ENCODE measurements at places on chromosomes 1 and 21. TPM values are rescaled to one million over a fixed set of nuclear protein-coding genes. Genes with fewer than 3 reads are reported as not detected.

PIGR gene
- total RNA-seq, result not detected

DNA sequence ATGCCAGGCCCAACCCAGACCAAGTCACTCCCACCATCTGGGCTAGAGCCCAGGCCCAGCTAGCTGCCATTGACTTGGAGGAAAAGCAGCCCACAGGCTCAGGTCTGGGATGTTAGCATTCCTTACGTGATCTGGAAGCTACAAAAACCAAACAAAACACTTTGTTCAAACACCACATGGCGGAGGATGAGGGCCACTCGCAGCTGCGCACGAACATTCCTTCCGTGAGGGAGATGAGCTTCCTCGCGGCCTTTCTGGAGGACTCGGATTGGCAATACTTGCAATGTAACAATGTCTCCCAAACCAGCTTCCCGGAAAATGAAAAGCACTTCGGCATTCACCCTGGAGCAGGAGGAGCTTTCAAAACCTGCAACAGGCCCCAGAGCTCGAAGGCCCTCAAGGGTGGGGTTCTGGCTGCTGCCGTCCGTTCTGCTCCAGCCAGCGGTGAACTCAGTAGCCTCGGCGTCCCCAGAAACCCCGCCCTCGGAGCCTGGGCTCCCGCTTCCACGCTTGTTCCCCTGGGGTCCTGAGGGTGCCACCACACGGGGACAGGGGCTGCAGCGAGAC lies 40.5 kb downstream of the COL6A1 start:
- DNase-seq, result no peak

- DNase-seq, result no peak
These were observed 67.8 kb upstream of the KLHDC7A start for GRCh38 chr1:18412882-18413353.

DNA sequence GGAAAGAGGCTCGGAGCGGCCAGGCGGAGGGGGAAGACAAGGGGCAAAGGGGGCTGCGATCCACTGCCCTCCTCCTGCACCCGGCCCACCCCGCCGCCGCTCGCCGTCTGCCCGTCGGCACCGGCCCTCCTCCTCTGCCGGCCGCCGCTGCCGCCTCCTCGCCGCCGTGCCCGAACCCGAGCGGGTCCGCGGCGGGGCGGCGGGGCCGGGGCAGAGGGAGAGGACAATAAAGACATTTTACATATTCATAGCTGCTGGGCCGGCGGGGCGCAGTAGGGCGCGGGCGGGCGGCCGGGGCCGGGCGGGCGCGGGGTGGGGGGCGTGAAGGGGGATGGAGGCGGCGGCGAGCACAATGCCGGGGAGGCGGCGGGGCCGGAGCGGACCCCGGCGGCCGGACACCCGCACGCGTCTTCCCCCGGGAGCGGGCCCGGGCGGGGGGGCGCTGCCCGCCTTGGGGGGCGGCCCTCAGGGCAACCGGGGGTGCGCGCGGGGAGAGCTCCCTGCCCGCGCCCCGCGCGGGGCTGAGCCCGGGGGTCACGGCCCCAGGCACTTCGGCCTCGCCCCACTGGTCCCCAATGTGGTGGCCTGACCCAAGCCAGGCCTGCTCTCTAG lies 546 bp downstream of the POU2F1 start:
- DNase-seq, result no peak

Data from natural killer cell treated with Interleukin-12 subunit alpha and Interleukin-12 subunit beta and Interleukin-15 and Interleukin-18, amount 100 ng/mL, for 72 hours (primary cell).